ENCODE measurements at places on chromosomes 6 and 20. TPM values are rescaled to one million over a fixed set of nuclear protein-coding genes. Genes with fewer than 3 reads are reported as not detected.

The BEND3 gene
- total RNA-seq = 3.5 TPM

DNA sequence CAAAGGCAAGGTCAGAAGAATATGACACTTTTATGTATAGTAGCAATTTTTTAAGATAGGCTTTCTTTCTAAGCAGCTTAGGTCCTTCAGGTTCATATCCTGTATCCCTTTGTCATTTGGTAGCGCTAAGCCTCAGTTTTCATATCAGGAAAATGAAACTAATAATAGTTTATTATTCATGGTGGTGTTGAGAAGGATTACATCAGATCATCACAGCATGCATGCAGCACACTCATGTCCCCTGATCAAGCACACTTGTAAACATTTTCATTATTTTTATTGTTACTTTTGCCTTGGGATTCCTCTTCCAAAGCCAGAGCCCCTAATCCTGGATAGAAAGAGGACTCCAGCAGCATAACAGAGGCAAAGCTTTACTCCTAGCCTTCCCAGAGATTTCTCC lies 70.2 kb upstream of the ADGRF1 start:
- DNase-seq = no peak

DNA sequence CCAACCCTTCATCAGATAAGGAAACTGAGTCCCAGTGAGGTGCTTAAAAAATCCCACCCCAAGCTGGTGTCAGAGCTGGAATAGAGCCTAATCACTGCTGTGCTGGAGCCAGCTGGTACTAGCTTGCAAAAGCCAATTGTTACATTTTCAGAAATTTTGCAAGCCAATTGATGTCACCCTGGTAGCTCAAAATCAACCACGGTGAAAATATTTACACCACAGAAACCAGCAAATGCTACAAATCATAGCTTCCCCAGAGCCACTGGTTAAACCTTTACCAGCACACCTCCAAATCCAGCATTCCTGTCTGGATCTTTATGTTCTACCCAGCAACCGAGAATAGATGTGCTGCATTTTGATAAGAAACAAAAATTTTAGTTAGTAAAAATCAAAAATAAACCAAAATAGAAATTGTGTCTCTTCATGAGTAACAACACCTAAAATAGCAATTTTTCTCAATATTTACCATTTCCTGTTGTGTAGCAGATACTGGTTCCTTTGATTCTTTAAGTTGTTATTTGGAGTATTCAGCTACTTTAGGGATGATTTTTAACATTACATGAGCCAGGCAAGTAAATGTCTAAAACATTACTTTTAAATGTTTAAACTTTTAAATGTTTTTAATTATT lies 7.2 kb upstream of the LCA5 start:
- DNase-seq = no peak

DNA sequence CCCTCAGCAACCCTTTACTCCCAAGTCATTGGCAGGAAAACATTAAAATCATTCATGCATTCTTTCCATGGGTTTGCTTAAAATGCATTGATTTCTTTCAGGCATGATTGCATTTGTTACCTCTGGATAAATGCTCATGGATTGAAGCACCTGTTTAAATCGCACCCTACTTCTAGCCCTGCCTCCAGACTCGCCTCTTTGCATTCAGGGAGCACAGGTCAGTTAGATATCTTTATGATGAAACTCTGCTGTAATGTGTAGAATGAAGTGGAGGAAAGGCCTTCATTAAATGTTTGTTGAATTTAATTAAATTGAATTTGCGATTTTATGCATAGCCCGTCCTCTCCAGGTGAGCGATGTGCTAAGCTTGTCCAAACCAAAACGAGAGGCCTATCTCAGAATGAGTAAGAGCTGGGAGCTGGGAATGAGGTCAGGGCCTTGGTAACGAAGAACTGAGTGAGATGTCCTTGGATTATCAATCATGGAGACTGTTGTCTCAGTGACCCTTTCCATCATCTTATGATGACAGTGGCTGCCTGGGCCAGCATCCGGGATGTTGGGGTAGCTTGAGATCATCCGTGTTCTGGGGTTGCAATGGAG lies 210.1 kb downstream of the SYNDIG1 start:
- DNase-seq = no peak

The DNAH8 gene
- total RNA-seq = not detected

DNA sequence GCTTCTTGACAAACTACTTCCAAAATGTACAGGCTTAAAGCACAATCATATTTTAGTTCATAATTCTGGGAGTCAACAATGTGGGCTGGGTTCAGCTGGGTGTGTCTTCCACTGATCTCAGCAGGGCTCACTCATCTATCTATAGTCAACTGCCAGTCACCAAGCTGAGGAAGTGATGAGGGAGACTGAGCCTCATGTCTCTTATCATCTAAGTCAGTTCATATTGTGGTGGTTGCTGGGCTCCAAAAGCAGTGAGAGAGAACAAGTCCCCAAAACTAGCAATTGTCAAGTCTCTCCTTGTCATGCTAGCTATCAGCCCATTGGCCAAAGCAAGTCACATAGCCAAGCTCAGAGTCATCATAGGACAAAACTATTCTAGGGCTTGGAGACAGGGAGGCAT lies 465.9 kb upstream of the ARID1B start:
- DNase-seq = no peak

DNA sequence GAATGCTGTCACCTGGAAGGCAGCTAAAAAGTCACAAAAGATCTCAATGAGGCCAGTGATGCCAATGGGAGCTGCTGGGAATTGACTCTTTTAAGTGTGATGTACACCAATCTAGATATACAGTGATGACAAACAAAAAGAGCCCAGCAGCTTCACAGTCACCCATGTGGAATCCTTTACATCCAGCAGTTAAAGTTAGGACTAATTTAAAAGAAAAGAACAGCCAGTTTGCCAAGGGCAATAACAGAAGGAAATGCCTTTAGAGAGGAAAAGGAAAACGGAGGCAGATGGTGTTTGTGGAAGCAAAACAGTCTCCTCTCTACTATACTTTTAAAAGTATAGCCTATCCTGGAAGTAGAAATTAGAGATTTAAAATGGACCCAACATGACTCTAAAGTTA lies 873.5 kb downstream of the EPHA7 start:
- no peak for DNase-seq

DNA sequence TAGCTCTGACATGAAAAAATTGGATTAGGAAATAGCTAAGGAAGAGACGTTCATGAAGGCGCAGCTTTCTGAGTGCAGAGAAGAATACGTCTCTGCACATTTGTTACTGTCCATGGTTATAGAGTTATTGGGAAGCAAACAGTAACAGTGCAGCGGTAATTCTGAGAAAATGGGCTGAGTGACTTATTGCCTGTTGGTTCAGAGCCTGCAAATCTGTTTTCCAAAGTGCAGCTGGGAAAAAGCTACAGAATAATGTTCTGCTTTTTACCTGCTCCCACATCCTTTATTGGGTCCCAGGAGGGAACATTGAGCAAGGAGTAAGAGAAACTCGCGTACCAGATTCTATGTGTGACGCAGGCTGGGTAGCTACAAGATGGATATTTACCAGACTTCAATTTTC lies 160.2 kb downstream of the BTBD3 start:
- no peak for DNase-seq

The MROH8 gene
- total RNA-seq = 1.3 TPM

The MICA gene
- 43.4 TPM for total RNA-seq

DNA sequence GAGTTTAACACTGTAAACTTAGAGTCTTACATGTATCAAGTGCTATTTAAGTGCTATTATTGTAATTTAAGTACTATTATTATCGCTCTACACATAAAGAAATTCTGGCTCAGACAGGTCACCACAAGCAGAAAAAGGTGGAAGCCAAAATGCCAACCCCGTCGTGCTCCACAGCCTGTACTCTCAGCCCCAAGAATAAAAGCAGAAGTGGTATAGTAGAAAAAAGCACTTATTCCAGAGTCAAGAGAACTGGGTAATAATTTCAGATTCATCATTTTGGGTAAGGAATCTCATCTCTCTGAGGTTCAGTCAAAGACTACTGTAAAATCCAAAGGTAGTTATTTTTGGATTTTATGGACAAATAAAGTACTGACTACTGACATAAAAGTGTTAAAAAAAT lies 943 bp downstream of the ZUP1 start:
- DNase-seq = no peak

The SMIM29 gene
- 31.2 TPM for total RNA-seq

- DNase-seq = no peak
These were observed 390.2 kb downstream of the TENT5A start for GRCh38 chr6:81362246-81362645.

All from adrenal gland (tissue), 19 donors.